Stimulated activated CD4-positive, alpha-beta T cell treated with anti-CD3 and anti-CD28 coated beads, Interleukin-1b, Interleukin-23, amount 100 ng/mL, for 4 hours (primary cell): ENCODE measurements at places on chromosomes 12 and 14.
A peak's percentile ranks its signal among the peaks of the same experiment; 100 is the strongest.

GRCh38 chr12:93378998-93379325 lies 1.2 kb downstream of the NUDT4 start:
- no peak for DNase-seq

GRCh38 chr12:109443794-109444193 lies 33.3 kb downstream of the KCTD10 start:
- DNase-seq = no peak

DNA sequence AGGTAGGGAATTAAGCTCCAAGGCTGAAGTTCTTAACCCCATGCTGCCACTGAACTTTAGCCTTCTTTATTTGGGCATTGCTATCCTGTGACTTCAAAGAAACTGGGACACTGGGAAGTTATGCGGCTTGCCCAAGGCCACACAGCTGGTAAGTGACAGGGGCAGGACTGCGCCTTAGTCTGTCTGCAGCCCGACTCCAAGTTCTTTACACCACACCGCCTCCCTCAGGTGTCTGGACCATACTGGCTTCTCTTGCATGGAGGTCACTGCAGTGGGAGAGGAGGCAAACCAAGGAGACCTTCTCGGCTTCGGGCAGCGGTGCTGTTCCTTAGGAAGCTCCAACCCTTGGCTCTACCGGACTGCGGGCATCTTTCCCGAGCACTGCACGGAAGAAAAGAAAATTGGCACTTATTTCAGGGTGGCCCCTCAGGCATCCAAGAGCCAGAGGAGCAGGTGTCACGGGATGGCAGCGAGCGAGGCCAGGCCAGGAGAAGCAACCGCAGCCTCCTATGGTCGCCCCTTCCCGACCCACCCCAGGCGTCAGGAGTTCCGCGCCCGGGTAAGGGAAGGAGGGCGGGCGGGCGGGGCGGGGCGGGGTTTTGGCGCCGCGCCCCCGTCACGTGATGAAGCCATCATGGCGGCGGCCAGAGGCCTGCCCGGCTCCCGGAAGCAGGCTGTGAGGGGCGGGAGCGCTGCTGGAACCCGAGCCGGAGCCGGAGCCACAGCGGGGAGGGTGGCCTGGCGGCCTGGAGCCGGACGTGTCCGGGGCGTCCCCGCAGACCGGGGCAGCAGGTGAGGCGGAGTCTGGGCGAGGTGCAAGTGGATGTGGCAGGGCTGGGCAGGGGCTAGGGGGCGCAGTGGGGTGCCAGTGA lies 16.4 kb upstream of the ESPL1 start:
- DNase-seq = peak; percentile 54

- DNase-seq = no peak
These were observed 236.3 kb downstream of the SLC25A21 start for GRCh38 chr14:36935976-36936678.

DNA sequence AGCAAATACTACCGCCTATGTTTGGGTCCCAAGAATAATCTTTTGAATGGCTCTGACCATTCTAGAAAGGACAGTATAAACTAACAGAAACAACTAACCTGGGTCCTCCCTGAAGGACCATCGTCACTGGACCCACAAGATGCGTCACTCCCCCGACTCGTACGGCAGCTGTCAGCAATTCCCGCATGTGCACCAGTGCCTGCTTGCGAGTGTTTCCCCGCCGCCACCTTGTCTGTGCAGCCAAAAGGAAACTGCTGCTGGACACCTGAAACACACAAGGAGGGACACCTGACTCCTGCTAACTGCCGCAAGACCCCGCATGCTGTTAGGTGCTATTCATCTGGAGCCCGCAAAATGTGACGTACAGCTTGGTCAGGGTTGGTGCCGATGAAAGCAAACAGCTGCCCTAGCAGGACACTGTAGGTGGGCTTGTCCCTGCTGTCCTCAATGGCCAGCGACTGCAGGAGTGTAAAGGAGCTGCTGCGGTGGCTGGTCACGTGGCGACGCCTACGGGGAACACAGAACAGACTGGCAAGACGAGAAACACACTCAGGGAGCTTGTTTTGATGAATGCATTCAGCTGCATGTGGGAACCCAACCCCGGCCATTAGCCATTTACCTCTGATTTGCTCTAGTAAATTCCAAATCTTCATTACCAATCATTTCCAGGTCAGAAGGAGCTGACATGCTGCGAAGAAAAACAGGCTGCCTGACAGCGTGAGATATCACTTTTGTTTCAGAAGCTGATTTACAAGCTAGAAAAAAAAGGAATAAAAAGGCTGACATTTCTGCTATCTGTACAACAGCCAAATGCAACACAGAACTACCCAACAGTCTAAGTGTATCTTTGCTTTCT lies 118.1 kb downstream of the TRAFD1 start:
- no peak for DNase-seq

- no peak for DNase-seq
These were observed 42.4 kb downstream of the TMEM30B start for GRCh38 chr14:61238611-61239245.

DNA sequence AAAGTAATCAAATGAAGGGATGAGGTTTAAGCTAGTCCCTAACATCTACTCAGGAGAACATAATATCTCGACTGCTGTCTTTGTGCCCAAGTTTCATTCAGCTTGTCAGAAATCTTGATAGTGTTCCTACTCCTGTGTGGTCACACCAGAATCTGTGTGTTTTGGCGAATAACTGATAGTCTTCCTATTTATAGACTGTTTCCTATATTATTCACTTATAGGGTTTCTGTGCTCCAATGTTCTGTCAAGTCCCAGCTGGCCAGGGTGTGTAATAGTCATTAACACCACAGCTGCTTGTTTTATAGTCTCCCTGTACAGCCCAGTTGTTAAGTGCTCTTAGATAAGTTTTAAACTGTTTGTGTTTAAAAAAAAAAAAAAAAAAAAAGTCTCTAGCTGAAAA lies 45.9 kb downstream of the GPR135 start:
- DNase-seq = no peak

DNA sequence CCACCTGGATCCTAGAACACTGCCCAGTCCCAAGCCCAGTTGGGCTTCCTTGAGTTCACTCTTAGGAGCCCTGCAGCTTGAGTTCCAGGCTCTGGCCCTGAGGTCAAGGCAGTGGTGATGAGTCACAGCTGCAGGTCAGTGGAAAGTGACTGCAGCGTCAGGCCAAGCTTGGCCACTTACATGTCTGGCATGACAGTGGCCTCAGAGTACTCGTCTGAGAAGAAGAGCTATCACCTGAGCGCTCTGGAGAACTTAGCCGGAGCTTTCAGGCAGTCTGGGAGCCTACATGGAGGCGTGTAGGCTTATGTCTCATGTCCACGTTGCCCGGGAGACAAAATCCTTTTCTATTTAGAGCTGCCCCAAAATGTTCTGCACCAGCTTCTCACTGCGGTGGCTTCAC lies 75.6 kb downstream of the ARL6IP4 start:
- DNase-seq = no peak

DNA sequence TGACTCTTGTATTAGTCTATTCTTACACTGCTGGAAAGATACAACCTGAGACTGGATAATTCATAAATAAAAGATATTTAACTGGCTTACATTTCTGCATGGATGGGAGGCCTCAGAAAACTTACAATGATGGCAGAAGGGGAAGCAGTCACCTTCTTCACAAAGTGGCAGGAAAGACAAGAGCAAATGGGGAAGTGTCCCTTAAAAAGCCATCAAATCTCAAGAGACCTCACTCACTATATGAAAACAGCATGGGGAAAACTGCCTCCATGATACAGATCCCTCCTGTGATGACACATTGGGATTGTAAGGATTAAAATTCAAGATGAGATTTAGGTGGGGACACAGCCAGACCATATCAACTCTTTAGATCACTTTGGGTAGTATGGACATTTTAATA lies 83.7 kb downstream of the TMTC3 start:
- no peak for DNase-seq

DNA sequence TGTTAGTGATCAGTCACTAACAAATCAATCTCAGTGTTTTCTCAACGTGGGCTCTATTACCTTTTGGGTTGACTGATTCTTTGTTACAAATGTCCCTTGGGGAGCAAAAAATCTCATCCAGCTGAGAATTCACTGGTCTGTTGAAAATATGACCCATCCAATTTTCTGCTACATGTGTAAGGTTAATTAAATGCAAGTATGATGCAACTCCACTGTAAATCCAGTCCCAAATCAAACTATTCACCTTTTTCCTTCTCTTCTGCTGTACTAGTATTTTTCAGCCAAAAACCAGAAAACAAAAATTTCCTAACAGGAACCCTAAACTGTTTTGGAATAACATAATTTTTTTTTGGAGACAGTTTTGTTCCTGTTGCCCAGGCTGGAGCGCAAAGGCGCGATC lies 2.2 kb downstream of the ERH start:
- DNase-seq = no peak

- no peak for DNase-seq
These were observed 15.4 kb downstream of the CLMN start for GRCh38 chr14:95304342-95304741.

GRCh38 chr14:82047777-82048470 lies 514.3 kb upstream of the SEL1L start:
- no peak for DNase-seq

DNA sequence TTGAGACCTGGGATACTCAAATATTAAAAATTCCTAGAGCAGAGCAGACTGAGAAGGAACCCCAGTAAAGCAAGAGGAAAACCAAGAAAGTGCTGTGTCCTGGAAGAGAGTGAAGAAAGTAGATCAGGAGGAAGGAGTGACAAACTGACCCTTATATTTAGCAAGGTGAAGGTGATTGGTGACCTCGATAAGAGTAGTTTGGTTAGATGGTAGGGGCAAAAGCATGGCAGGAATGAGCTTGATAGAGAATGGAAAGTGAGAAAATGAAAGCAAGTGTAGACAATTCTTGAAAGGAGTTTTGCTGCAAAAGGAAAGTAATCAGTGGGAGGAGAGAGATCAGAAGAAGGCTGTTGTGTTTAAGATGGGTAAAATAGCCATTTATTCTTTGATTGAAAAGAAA lies 51.1 kb downstream of the RASSF8 start:
- no peak for DNase-seq

DNA sequence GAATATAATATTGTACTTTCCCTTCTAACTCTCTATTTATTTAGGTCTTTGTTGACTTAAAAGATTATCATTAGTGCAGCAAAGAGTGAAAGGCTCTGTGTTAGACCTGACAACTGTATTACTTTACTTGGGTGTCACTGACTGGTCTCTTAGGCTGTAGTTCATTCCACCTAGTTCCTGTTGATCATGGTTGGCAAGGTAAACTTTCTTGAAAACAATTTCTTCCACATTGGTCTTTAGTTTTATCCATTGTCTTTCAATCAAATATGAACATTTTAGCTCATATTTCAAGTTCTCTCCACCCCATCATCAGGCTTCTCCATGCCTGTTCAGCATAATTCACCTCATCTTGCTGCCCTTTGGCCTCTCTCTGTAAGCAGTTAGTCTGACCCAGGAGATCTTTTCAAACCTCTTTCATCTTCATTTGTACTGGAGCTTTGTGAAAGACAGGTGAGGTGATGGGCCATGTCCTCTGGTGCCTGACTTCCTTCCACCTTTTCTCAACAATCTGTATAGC lies 32.1 kb upstream of the PPM1H start:
- DNase-seq = no peak

DNA sequence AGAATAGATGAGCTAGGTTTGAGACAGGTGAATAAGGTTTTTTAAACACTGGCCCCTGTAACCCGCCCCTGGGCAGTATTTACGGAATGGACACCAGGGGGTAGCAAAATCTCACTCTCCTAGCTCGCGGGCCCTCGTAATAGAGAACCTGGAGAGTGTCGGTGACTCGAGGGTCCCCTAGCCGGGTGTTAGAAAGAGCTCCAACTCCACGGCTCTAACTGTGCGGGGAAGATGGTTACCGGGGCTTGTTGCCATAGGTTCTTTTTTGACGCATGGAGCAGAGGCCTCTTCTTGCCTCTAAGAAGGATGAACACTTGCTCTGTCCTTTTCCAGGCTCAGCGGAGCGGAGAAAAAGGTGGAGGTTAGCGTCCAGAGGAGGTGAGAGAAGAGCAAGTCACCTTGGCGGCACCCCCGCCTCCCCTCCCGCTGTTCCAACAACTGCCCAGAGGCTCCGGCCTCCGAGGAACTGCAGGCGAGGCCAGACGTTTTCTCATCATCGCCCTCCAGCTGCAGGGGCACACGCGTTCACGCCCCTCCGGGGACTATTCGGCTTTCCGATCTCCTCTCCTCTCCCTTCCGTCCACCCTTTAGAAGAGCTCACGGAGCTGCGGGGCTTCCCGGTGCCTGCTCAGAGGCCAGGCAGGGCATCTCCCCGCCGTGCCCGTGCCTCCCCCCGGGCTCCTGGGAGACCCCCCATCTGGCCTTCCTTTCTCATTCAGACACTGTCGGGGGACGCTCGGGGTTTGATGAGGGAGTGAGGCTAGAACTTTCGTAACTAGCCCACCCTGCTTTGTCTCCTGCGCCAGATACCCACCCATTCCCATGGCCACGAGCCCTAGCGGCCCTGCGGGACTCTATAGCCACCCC lies 1.4 kb upstream of the ARHGEF40 start:
- no peak for DNase-seq

- DNase-seq = no peak
These were observed 79.5 kb downstream of the RPS29 start for GRCh38 chr14:49506650-49507049.

DNA sequence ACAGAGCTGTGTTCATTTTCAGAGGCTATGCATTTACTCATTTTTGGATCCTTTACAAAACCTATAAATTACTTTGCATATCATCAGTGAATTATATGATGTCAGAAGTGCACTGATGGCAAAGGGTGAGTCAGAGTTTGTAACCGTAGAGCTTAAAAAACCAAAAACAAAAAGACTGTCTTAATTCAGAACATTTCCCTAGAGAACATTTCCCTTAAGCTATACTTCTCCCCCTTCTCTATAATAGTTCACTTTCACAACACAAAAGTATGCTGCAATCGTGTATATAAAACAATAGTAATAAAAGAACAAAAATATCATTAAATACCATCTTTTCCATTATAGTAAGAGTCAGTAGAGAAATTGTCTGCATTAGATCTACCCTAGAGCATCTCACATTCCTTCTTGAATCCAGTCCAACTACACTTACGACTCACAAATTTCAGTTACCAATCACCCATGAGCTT lies 934.9 kb downstream of the LRFN5 start:
- no peak for DNase-seq

DNA sequence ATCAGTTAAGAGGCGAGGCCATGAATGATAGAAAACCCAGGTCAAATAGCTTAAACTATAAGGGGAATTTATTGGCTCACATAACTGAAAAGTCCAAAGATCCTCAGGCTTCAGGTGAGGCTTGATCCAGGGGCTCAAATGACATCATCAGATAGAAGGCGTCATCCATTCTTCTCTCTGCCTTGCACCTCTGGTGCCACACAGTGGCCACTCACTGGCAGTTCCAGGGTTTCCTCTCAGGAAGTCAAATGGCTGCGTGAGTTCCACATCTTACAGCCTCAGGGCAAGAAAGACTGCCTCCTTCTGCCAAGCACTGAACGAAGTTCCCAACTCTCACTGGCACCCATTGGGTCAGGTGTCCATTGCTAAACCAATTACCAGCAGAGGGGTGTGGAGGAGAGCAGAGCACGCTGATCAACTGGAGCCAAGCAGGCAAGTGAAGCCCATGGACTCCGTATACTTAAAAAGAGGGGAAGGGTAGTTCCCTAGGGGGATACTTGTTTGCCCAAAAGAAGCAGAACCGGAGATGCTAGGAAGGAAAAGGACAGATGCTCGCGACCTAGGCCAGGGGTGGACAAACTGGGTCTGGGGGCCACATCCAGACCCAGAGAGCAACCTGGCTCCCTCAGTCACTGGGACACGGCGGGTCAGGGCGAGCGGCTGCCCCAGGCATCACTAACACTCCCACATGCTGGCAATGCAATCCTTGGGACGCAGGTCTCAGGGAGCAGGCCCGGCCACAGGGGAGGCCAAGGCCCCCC lies 69.3 kb downstream of the SERPINA3 start:
- DNase-seq = no peak
